ENCODE measurements at places on chromosomes 6 and 20. TPM values are rescaled to one million over a fixed set of nuclear protein-coding genes. Genes with fewer than 3 reads are reported as not detected.

- H3K4me1 ChIP-seq = peaks cover 20% of the 10 kb centered on the region
- H3K27me3 ChIP-seq = no peaks in the 10 kb centered on the region
- DNase-seq = no peak
- no peaks in the 10 kb centered on the region for H3K36me3 ChIP-seq
- H3K4me3 ChIP-seq = peak overlapping the region; percentile 91
Observed at GRCh38 chr20:32357375-32357868, 709 bp upstream of the ASXL1 start.

GRCh38 chr20:49558826-49559225 is 9.1 kb downstream of the PTGIS start:
- H3K4me3 ChIP-seq = no peak overlapping the region
- H3K4me1 ChIP-seq = peaks cover 10% of the 10 kb centered on the region
- no peak overlapping the region for H3K27ac ChIP-seq
- DNase-seq = no peak

- H3K27ac ChIP-seq = no peak overlapping the region
- peaks cover 6% of the 10 kb centered on the region for H3K4me1 ChIP-seq
- no peak for DNase-seq
- no peaks in the 10 kb centered on the region for H3K27me3 ChIP-seq
- no peaks in the 10 kb centered on the region for H3K36me3 ChIP-seq
Observed at GRCh38 chr20:50799890-50800550, 5.2 kb downstream of the BCAS4 start.

GRCh38 chr20:55790178-55790577 is 215.1 kb downstream of the CBLN4 start:
- peak; percentile 45 for DNase-seq
- no peak overlapping the region for H3K4me3 ChIP-seq
- H3K36me3 ChIP-seq = no peaks in the 10 kb centered on the region
- no peaks in the 10 kb centered on the region for H3K27me3 ChIP-seq
- H3K27ac ChIP-seq = no peak overlapping the region

The OR12D3 gene
- total RNA-seq = not detected

GRCh38 chr6:37106051-37106363 is 63.9 kb upstream of the PIM1 start:
- no peak overlapping the region for H3K27ac ChIP-seq
- H3K4me1 ChIP-seq = peaks cover 28% of the 10 kb centered on the region

- DNase-seq = no peak
- H3K27me3 ChIP-seq = no peaks in the 10 kb centered on the region
- peaks cover 4% of the 10 kb centered on the region for H3K4me1 ChIP-seq
- no peak overlapping the region for H3K27ac ChIP-seq
- no peaks in the 10 kb centered on the region for H3K36me3 ChIP-seq
Observed at GRCh38 chr20:56795492-56795891, 166.4 kb downstream of the TFAP2C start.

DNA sequence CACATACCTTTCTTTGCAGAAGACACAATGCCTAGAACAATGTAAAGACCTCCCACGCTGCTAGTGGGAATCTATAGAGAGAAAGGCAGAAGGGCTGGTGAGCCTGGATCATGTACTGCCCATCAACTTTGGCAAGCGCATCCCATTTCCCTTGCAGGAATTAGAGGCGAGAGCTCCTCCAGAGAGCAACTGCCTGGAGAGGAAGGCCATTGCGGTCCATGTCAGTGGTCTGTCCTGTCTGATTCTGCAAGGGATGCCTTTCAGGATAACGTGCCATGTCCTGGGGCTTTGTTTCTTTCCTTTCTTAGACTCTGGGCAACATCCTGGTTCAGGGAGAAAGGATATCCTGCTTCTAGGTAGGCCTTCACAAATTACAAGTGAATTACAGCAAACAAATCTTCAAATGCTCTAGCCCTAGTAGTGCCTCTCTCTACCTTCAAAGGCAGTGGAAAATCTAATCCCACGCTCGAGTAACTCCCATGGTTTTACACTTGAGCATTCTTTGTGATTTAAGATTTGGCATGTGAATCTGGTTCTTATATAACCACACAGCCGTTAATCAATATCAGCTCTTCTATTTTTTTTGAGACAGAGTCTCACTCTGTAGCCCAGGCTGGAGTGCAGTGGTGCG is 38.5 kb downstream of the GCNT2 start:
- DNase-seq = no peak
- peaks cover 2% of the 10 kb centered on the region for H3K36me3 ChIP-seq
- H3K27ac ChIP-seq = peak overlapping the region; percentile 6

The OR2B6 gene
- not detected for total RNA-seq

Measured in spinal cord (tissue), 10 donors.